Ovary (tissue), 10 donors: ENCODE measurements at places on chromosomes 5 and 9. TPM values are rescaled to one million over a fixed set of nuclear protein-coding genes. Genes with fewer than 3 reads are reported as not detected.

Gene AJM1
- 1.4 TPM for total RNA-seq

- no peak for DNase-seq
Measured at GRCh38 chr9:14311171-14311949, 2.6 kb downstream of the NFIB start.

DNA sequence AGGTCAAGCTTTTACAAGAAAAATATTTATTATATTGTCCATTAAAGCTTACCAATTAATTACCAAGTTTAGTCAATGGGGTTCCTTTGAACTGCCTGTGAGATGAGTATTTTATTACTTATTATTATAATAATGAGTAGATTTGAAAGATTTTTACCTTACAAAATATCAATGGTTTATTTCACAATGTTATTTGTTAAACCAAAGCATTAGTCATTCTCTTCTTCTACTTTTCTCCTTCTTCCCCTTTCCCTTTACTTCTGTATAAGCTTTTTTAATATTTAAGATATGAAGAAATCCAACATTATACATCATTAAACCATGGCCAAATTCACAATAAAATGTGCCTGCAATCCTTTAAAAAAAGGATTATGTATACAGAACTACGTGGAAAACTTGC, 369.5 kb downstream of the ARL15 start:
- DNase-seq: no peak

- DNase-seq: no peak
Measured at GRCh38 chr5:32539981-32540845, 45.1 kb upstream of the SUB1 start.

- no peak for DNase-seq
Measured at GRCh38 chr5:180304431-180305375, 12.8 kb upstream of the MAPK9 start.

- DNase-seq: no peak
Measured at GRCh38 chr5:17129093-17129849, 88.2 kb upstream of the BASP1 start.

GRCh38 chr9:115444959-115445358, 327.0 kb upstream of the TNC start:
- no peak for DNase-seq

Gene LECT2
- not detected for total RNA-seq

DNA sequence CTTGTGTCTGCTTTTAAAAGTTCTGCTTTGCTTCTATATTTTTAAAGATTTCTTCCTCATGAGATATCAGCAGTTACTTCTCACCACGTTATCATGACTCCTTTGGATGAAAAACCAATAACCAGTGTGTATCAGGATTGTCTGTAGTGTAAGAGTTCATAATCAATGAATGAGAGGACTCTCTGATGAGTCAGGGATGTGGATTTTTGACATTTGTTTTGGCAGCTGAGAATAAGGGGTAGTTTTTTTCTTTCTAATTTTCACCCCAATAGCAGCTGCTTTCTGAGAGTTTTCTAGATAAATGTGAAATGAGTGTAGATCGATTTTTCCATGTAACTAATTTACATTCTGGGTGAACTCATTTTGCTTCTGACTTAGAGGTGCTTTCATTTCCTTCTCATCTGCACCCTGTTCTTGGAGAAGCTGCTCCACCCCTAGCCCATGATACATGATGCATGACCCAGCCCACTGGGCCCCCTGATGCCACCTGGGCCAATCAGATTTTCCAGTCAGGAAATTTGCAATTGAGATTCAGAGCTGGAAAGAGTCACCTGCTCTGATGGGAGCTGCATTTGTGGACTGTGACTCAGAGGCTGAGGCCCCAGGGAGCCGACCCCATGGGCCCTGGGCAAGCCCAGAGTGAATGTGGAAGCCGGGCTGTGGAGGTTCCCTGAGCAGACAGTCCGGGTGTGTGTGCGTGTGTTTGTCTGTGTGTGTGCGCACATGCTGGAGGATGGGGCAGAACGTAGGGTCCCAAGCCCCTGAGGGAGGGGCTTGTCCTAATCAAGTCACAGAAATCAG, 159.3 kb downstream of the RGS3 start:
- no peak for DNase-seq

- DNase-seq: no peak
Measured at GRCh38 chr5:31062902-31063580, 130.4 kb upstream of the CDH6 start.

GRCh38 chr5:150625164-150625535, 15.3 kb upstream of the SYNPO start:
- DNase-seq: peak; percentile 77

Gene FGD3
- total RNA-seq: 2.0 TPM

- DNase-seq: no peak
Measured at GRCh38 chr5:143434261-143435209, 31.0 kb upstream of the NR3C1 start.

DNA sequence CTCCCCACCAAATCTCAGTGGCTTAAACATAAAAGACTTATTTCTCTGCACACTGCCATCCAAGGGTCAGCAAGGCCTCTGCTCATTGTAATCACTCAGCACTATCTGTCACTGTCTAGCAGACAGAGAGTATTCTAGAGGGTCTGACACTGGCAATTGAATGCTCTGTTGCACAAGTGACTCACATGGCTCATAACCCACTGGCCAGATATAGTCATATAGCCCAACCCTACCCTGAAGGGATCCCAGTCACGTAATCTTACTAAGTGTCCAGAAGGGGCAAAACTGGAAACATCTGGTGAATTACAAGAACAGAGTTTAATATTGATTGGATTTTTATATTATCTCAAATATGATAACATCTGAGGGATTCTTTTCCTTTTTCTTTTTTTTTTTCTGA, 80.7 kb downstream of the TSSK1B start:
- no peak for DNase-seq

Gene DCTN3
- 98.8 TPM for total RNA-seq

Gene HRCT1
- 3.7 TPM for total RNA-seq

DNA sequence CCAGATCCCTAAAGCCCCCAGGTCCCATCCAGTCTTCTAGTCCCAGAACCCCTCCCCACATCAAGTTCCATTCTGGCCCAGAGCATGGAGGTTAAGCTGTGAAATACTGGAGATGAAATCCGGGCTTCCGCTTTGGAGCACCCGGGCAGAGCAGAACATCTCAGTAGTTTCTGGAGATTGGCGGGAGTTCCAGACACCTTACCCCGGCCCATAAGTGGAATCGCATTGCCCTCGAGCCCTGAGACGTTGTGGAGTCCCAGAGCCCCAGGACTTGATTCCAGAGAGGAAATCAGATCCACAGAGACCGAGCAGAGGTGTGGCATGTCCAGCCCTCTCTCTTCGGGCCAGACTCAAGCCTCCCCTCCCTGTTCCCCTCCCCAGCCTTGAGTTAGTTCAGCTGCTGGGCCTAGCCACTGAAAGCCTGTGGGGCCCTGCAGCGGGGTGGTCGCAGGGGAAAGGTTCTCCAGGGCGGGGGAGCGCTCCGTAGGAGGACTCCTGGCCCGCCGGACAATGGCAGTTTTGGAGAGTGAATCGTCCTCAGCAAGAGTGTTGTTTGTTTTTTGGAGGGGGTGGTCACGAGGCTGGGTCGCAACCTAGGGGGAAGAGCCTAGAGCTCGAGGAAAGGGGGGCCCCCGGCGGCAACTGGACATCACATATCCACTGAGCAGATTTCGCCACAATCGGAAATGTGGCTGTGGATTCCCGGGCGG, 1.0 kb upstream of the PAX5 start:
- DNase-seq: no peak

DNA sequence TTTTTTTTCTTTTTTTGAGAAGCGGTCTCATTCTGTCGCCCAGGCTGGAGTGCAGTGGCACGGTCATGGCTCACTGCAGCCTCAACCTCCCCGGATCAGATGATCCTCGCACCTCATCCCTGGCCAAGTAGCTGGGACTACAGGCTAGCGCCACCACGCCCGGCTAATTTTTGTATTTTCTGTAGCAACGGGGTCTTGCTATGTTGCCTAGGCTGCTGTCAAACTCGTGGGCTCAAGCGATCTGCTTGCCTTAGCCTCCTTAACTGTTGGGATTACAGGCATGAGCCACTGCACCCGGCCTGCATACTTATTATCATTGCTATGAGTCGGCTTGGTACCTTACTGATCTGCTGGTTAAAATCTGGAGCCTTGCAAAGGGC, 790 bp upstream of the IARS1 start:
- DNase-seq: no peak

DNA sequence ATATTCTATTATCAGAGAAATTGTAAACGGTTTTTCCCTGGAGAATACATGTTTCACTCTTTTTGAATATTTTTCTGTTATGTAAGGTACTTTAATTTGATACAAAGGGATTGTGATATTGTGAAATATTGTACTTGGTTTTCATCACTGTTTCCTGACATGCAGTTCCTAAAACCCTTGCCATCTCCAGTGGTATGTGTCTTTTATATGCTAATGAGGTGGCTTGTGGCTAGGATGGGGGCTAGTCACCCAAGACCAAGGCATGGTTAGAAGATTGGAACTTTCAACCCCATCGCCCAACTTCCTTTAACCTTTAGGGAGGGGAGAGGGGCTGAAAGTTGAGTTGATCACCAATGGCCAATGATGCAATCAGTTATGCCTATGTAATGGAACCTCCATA, 160.6 kb downstream of the TAF11L14 start:
- no peak for DNase-seq

Gene HEMGN
- total RNA-seq: not detected

DNA sequence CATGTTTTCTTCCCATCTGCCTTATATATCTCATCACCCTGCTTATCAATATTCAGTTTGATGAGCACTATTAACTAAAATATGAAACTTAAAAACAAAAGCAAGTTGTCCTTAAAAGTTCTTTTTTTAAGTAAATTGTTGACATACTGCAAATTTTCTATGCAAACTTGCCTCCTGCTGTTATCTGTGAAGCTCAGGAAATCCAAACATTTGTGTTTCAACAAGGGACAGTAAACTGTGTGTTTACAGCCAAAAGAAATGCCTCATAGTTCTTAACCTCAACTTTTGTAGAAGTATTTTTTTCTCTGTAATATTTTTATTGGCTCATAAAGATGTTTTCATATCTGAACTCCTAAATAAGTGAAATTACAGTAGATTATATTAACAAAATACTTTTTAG, 7.7 kb upstream of the TTC23L start:
- no peak for DNase-seq

GRCh38 chr5:86684222-86684621, 66.5 kb downstream of the COX7C start:
- no peak for DNase-seq

- no peak for DNase-seq
Measured at GRCh38 chr9:18580151-18580550, 106.2 kb downstream of the ADAMTSL1 start.

DNA sequence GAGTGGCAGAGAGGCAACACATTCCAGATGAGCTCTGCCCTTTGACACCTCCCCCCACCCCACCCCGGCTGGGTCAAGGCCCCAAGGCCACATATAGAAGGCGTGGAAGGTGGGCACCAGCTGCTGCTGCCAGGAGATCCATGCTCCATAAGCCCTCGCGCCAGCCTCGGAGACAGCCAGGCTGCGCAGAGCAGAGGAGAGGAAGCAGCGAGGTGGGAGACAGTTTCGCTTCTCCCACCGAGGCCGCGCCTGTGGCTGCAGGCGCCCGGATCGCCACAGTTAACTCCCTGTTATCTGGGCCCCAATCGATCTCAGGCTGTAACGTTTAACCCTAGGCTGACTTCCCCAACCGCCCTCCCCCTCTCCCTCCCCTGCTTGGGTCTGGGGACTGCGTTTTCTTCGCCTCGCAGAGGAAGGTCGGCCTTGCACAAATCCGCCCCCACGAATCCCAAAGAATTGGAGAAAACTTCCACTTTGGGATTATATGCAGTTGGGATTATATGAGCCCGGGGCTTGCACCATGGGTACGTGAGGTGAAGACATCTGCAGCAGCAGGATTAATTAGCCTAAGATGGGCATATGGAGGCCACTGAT, 1.1 kb upstream of the CXXC5 start:
- DNase-seq: no peak

DNA sequence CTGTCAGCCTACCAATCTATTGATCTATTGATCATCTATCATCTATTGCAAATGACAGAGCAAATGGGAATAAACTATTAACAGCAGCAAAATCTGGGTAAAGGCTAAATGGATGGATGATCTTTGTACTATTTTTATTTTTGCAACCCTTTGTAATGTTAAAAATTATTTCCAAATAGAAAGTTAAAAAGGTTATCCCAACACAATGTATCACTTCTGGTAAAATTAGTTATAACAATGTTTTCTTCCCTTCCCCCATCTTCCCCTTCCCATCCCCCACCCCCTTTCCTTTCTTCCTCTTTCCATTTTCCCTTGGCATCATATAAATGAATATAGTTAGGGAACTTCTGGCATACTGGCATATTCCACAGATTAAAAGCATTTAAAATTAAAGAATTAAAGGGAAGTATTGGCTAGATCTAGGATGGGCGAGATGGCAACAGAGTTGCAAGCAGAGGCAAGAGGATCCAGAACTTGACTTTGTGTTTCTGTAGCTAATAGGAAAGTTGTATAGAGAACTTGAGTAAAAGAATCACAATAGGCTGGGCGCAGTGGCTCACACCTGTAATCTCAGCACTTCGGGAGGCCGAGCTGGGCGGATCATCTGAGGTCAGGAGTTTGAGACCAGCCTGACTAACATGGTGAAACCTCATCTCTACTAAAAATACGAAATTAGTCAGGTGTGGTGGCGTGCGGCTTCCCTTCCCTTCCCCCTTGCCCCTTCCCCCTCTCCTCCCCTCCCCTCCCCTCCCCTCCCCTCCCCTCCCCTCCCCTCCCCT, 66.6 kb upstream of the TAF11L2 start:
- DNase-seq: no peak

GRCh38 chr9:78559449-78559885, 262.5 kb downstream of the PSAT1 start:
- DNase-seq: no peak

Gene CBY3
- not detected for total RNA-seq

DNA sequence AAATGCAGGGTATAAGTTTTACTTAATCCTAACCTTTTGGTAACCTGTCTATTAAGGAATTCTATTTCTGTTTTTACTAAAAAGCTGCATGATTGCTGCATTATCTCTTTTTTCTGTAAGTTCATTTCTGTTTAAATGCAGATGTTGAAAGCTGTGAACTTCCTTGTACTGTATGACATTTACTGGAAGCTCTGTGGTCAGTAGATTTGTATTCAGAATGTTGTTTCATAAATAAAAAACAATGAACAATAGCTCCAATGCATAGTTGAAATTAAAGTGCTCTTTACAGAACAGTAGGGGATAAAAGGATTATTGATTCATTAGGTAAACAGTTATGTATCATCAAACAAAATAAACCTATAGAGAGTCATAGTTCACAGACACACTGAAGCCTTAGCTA, 46.5 kb upstream of the FKTN start:
- DNase-seq: no peak

DNA sequence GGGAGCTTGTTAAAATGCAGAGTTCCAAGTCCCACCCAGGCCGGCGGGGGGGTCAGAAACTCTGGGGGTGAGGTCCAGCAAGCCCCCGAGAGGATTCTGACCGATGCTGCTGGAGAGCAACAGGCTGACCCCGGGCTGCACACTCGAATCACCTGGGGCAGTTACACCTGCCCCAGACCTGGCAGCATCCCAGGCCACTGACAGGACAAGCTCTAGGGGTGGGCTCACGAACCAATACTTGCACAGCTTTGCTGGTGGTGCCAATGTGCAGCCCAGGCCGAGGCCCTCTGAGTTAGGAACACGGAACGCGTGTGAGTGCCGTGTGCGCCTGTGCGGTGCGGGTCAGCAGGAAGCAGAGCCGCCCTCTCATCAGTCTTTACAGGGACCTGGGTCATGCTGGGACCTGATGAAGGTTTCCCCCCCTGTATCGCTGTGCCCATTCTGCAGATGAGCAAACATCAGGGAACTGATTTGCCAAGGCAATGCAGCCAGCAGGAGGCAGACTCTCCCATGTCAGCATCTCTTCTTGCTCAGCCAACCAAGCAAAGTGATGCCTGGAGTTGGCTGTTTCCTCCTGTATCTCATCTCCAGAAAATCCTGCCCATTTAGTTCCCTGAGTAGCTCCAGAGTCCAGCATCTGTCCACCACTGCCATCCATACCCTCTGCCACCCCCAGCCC, 16.3 kb downstream of the FAM163B start:
- DNase-seq: no peak

Gene SLC22A4
- total RNA-seq: 2.3 TPM
